Dorsolateral prefrontal cortex (tissue), 122 donors: ENCODE measurements at places on chromosomes 12 and 14.

GRCh38 chr12:18123707-18124106 is 33.7 kb upstream of the RERGL start:
- DNase-seq = no peak

GRCh38 chr14:68824517-68825347 is 31.9 kb upstream of the ZFP36L1 start:
- DNase-seq = no peak

DNA sequence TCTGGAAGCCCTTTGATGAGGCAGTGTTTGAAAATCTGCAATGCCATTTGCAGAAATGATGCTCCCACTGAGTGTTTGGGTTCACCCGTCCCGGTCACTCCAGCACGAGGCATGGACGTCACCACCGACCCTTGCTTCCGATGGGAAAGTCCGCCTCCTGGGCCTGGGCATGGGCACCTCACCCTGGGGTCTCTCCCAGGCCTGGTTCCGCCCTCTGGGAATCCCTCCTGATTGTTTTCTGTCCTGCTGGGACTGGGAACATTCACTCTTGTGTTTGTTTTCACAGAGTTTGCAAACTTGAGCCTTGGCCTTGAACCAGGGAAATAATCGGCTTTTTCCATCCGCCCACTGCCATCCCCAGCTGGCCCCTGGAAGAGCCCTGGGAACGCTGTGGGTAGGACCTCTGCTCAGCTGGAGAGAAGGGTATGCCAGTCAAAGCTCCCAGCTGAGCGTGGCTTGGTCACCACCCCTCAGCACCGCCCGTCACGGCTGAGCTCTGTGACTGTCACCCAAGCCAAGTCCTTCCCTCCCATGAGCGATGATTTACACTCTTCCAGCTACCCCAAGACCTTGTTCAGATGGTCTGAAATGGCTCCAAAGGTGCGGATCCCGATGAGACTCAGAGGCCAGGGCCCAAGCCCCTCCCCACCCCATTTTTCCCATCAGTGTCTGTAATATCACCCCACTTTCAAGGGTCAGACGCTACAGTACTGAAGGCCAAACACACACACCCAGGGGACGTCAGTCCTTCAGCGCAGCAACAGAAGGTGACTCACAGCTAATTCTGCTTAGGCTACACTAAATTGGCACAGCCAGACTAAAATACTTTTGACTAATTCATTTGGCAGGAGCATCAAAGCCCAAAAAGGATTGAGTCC is 34.1 kb upstream of the FZD10 start:
- DNase-seq = no peak

GRCh38 chr14:21796916-21797315 is 123.3 kb upstream of the OR4E1 start:
- no peak for DNase-seq

- no peak for DNase-seq
Observed at GRCh38 chr14:53367644-53368026, 214.5 kb upstream of the DDHD1 start.

DNA sequence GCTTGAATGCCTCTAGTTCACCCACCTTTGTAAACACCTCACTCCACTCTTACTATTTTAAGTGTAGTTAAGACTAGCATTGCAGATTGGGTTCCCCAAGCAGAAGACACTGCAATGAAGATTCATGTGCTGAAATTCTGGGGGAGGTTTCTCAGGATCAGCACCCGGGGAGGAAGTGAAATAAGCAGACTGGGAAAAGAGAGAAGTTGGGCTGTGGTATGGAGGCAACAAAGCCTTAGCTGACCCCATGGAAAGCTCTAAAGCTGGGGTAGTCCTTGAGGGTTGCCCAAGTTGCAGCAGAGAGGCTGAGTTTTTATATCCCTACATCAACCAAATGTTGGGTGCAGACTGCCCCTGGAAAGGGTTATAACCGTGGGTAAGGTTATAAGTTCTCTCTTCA is 23.9 kb upstream of the IGF1 start:
- DNase-seq = no peak

GRCh38 chr12:18753481-18754123 is 15.7 kb downstream of the CAPZA3 start:
- DNase-seq = no peak

DNA sequence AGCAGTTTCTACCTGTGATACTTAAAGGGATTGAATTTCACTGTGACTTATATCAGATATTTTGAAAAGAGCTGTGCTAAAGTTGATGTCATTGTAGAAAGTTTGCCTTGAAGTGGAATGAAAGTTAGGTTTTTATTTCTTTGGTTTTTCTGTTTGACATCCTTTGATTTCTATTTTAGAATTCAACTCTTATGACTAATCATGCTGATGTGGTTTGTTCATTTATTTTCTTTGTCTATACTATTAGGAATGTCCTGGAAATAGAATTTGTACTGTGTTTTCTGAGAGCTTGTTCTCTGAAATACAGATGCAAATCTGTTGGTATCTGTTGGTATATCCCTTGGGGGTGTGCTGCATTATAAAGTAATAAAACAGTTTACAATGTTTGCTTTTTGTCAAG is 3.3 kb downstream of the CNOT2 start:
- no peak for DNase-seq

GRCh38 chr12:111155521-111155920 is 213.4 kb downstream of the PHETA1 start:
- DNase-seq = no peak

DNA sequence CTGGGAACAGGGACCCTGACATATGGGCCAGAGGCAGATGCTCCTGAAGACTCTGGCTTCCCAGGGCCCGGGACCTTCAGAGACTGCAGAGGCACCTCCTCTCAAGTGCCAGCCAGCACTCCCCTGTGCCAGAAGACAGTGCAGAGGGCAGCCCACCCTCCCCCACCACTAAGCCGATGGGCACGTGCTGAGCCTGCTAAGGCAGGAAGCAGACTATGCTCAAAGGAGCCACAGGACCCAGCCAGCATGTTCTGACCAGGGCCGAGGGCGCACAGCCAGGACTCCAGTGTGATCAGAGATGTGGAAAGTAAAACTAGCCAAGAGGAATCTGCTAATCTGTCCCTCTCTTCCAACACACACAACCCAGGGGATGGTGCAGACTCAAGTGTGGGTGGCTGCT is 29.8 kb downstream of the DIO3 start:
- no peak for DNase-seq

DNA sequence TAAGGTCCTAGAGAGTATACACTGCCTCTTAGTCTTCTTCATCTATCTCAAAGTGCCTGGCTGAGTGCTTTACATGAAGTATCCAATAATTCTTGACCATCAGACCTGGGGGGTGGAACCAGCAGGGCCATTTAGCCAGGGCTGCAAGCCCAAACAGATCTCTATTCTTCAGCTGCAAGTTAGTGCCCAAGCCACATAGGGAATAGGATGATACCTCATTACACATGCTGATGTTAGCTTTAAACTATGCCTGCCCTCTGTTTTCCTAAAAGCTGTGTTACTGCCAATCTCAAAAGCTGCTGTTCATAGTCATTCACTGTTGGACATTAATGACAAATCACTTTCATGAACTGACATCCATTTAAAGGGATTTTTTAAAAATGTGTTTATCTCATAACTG is 16.7 kb upstream of the IFNG start:
- DNase-seq = no peak

DNA sequence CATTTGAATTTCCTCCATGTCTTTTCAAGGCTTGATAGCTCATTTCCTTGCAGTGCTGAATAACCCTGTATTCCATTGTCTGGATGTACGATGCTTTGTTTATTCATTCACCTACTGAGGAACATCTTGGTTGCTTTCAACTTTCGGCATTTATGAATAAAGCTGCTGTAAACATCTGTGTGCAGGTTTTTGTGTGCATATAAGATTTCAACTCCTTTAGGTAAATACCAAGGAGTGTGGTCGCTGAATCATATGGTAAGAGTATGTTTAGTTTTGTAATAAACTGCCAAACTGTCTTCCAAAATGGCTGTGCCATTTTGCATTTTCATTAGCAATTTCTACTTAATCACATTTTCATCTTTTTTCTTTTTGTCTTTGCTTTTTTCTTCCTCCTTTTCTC is 327.7 kb upstream of the TBX3 start:
- DNase-seq = no peak

- no peak for DNase-seq
Observed at GRCh38 chr12:64624035-64624434, 13.7 kb downstream of the RASSF3 start.

GRCh38 chr12:58420503-58420902 is 479.1 kb downstream of the ATP23 start:
- DNase-seq = no peak

- no peak for DNase-seq
Observed at GRCh38 chr14:68634332-68634731, 158.5 kb downstream of the ZFP36L1 start.

DNA sequence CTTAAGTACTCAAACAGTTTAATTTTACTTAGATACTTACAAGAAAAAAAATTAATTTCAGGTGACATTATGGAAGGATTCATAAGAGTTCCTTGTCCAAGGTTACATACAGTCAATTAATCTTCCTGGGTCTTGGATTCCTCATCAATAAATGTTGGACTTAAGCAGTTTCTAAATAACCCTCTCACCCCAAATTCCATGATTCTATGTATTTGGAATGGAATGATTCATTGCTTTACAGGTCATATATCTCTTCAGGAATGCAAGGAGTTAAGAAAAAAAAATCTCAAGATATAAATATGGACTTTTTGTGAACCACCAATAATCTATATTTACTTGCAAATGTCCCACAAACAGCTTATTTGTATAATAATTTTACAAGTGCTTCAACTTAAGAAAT is 84.2 kb upstream of the BMP4 start:
- no peak for DNase-seq

GRCh38 chr12:184811-185575 is 29.0 kb downstream of the SLC6A12 start:
- DNase-seq = no peak

GRCh38 chr12:32198555-32198954 is 91.9 kb downstream of the BICD1 start:
- no peak for DNase-seq

GRCh38 chr12:3107954-3108353 is 30.8 kb downstream of the TSPAN9 start:
- no peak for DNase-seq

- DNase-seq = no peak
Observed at GRCh38 chr12:101710288-101710687, 12.8 kb downstream of the CHPT1 start.

- peak; percentile 51 for DNase-seq
Observed at GRCh38 chr14:93619176-93619793, 169.0 kb downstream of the PRIMA1 start.

DNA sequence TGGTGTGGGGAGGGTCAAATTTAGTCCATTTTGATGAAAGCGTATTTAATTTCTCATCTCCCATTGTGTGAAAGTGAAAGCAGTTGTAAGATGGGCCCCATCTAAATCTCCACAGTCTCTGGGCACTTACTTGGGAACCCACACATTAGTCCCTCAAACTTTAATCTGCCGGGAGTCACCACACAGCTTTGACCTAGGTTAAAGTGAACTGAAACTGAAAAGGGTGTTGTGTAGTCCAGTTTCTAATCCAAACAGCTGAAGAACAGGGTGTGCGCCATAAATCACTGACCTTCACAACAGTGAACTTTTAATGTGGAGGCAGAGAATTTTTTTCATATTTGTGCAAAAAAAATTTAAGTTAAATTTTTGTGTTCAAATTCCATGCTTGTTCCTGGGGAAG is 48.4 kb upstream of the PTPRO start:
- no peak for DNase-seq

DNA sequence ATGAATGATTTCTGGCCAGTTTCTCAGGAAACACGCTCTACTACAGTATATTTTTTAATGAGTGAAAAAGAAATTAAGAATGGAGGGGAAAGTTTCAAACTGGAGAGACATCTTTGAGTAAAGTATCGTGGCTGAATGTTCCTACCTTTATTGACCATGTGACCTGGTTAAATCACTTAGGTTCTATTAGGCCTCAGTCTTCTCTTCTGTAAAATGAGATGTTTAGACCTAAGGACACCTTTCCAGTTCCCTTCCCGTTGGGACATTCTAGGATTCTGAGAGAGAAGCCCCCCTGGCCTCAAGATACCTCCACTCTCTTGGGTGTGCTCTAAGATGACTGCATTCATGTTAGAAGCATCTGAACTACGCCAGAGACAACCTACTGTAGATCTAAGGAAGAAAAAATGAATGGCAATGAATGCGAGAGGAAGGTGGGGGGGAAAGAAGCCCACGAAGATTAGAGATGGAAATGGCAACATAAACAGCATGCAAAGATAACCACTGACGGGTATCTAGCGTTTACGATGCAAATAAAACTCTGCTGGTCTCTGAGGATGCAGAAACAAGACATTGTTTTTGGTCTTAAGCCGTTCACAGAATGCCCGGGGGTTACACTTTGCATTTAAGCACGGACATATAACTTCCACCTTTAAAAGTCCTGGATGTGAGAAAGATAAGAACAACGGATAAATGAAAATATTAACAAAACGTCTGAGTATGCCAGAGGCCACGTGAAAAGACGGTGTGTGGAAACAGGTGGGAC is 599 bp upstream of the CPSF6 start:
- DNase-seq = no peak

DNA sequence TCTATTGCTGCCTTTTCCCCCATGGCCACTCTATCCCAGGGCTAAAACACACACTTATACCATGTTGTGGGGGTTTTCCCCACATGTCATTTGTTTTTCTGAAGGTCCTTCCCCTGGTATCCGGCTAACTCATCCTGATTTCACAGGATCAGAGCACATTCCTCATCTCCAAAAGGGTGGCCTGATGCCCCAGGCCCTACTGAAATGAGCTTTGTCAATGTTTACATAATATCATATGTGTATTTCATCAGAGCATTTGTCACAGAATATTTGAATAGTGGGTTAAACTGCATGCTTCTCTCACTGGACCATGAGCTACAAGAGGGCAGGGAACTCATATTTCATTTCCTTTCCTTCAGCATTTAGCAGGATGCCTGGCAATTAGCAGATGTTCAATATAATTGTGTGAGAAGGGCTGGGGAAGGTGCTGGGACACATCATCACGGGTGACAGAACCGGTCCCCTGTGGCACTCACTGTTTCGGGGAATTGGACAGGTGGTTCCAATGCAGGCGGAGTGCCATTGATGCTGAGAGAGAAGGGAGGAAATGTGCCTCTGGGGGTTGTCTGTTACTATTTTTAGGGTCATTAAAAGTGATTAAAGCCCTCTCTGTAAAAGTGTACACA is 26.8 kb downstream of the EMP1 start:
- no peak for DNase-seq

DNA sequence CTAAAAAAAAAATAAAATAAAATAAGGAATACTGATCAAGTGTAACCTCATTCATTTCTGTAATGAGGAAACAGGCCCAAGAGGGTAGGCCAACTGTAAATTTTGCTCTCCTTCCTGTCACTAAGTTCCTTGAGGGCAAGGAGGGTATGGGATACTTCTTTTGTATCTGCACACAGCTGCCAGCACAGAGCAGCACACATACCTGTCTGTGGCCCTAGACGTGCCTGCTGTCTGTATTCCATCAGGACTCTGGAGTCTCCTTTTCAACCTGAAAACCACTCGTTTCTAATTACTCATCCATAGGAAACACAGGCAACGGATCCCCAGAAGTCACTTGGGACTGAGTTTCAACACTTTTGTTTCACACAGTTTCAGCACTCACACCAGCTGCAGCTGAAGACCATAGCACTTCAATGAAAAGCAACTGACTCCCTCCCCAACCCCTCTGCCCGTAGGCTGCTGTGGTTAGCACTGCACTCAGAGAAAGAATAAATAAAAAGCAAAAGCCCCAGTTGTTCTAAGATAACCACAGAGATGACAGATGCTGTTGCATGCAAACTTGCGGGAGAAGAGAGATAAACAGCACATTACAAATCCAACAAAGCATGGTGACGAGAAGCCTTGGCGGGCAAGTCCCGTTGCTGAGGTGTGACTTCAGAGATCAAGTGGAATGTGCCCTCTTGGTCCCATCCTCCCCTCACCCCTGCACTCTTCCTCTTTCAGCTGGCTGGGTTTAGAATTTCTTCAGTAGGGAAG is 24.9 kb downstream of the CRACR2A start:
- DNase-seq = no peak

GRCh38 chr12:19545301-19545700 is 106.0 kb downstream of the AEBP2 start:
- no peak for DNase-seq
